Right hindlimb (tissue), 1 donor: ENCODE measurements at places on chromosomes 7 and 10.

GRCh38 chr10:124707551-124707950, 36.6 kb downstream of the FAM53B start:
- no peak for DNase-seq

- DNase-seq: no peak
Measured at GRCh38 chr7:43372676-43373355, 210.1 kb upstream of the STK17A start.

- no peak for DNase-seq
Measured at GRCh38 chr7:68904630-68905029, 693.6 kb upstream of the AUTS2 start.

DNA sequence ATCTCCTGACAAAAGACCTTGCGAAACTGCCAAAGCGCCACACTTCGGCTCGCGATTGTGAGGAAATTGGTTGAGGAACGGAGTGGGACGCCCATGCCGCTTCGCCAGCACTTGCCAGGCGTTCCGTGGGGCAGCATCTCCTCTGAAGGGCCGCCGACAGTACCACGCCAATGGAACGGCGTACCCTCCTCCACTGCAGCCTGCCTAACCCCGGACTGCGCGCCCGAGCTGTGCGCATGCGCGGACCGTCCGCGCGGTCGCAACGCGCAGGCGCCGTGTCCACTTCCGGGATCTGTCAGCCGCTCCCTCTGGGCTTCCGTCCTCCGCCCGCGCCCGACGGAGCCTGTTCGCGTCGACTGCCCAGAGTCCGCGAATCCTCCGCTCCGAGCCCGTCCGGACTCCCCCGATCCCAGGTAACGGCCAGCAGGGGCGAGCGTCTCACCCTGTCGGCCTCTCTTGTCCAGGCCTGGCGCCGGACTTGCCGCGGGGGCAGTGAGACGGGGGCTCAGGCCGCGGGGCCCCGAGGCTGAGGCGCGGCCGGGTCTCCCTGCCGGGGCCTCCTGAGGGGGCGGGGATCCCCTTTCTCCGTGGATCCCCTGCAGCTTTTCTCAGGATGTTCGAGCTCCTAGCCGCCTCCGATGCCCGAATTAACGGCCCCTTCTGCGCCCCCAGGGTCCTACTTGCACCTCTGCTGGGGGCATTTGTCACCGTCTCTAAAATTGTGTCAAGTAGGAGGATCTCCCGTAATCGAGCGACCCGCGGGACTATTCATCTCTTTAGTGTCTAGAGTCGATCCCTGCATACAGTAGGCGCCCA, at the start of gene ARPC1A:
TSS of gene ARPC1A (plus strand) at position 307 of the 816 bp plus-strand sequence. CDS start 7,456 bp downstream, outside the sequence.
- peak; percentile 95 for DNase-seq

- DNase-seq: no peak
Measured at GRCh38 chr10:15448598-15448997, 77.5 kb upstream of the FAM171A1 start.

GRCh38 chr7:140390034-140390433, 8.3 kb downstream of the SLC37A3 start:
- no peak for DNase-seq

DNA sequence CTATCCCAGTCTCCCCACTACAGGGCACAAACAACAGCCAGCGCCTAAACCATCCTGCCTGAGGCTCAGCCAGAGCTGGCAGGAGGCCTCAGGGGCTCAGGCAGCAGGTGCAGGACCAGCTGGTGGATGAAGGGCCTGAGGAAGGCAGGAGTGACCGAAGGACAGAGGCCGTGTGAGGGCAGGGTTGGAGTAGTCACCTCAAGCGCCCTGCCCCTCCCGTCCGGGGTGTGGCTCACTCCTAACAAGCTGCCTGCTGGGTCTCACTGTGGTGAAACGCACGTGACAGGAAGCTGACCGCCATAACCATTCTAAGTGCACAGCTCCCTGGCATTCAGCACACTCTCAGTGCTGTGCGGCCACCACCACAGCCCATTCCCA, 281.1 kb downstream of the ELFN1 start:
- peak; percentile 61 for DNase-seq

- peak; percentile 80 for DNase-seq
Measured at GRCh38 chr10:126749015-126749655, 78.6 kb upstream of the C10orf90 start.

DNA sequence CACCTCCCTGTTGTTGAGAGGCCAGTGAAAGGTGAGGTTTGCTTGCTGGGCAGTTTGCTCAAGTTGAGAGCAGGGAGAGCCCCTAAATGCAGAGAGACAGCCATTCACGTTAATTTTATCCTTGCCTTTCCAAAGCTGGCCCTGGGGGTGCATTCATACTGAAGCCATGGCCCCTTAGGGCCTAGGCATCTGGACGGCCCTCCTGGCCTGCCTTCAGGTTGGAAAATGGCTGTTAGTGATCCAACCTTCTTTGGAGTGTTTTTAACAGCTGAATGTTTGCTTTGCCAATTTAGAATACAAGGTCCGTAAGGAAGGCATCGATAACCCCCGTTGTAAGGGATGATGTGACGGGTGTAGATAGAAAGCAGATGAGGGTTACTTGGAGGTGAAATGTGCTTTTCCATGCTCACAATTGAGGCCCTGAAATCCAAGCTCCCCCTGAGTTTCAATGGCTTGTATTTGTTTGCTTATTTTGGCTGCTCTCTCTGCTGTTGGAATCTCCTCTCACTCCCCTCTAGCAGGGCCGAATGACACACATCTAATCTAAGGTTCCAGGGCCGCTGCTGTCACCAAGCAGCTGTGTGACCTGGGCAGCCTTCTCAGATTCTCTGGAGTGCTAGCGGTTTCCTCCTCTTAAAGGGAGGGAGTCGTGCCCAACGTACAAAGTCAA, 171.6 kb upstream of the MKI67 start:
- DNase-seq: peak; percentile 80
